ENCODE measurements at places on chromosomes 11 and 22.

GRCh38 chr22:18113680-18114394, 3.2 kb downstream of the TUBA8 start:
- DNase-seq: no peak

DNA sequence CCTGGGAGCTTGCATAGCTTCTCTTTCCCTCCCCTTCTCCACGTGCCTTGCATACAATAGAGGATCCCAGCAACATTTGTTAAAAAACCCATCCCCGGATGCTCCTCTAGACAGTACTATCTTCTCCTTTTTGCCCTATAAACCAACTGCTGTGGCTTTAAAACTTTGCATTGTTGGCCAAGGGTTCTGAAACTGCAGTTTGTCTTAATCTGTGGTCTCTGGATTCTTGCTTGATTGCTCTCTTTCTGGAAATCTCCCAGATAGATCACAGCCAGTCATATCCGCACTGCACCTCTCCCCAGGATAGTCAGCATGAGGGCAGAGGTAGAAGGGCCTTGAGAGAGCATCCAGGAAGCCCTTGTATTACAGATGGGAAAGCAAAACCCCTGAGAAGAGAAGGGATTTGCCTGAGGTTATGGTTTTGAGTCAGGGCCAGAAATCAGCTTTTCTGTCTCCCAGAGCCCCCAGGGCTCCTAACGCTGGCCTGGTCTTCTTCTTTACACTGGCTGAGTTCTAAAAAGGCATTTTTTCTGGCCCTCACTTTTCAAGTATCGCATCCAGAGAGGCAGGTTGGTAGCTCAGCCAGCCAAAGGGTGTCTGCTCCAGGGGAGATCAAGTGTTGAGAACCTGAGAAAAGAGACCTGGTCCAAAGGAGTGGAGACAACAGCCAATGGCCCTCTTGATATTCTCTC, 70.6 kb downstream of the ADM start:
- no peak for DNase-seq

GRCh38 chr22:30208631-30209603, 37.6 kb downstream of the LIF start:
- DNase-seq: no peak

DNA sequence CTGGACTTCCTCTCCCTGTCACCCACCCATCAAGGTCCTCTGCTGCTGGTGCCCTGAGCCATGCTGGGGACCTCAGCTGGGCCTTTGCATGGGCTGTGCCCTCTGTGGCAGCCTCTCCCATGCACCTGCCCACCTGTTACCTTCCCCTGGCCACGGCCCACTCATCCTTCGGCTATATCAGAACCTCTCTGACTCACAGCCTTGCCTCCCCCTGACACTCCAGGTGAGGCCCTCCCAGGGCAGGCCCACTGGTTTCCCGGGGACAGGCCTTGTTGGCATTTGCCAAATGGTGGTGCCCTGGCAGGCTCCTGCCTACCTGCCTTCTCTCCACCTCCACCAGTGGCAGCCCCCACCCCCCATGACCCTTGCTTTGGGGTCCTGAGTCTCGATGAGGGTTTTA, 73.7 kb upstream of the PRR5 start:
- no peak for DNase-seq

GRCh38 chr11:124752471-124753102, 532 bp upstream of the VSIG2 start:
- no peak for DNase-seq

GRCh38 chr11:6925636-6926207, 504 bp upstream of the ZNF215 start:
- DNase-seq: no peak

- no peak for DNase-seq
Observed at GRCh38 chr11:84648471-84648870, 978.7 kb downstream of the DLG2 start.

DNA sequence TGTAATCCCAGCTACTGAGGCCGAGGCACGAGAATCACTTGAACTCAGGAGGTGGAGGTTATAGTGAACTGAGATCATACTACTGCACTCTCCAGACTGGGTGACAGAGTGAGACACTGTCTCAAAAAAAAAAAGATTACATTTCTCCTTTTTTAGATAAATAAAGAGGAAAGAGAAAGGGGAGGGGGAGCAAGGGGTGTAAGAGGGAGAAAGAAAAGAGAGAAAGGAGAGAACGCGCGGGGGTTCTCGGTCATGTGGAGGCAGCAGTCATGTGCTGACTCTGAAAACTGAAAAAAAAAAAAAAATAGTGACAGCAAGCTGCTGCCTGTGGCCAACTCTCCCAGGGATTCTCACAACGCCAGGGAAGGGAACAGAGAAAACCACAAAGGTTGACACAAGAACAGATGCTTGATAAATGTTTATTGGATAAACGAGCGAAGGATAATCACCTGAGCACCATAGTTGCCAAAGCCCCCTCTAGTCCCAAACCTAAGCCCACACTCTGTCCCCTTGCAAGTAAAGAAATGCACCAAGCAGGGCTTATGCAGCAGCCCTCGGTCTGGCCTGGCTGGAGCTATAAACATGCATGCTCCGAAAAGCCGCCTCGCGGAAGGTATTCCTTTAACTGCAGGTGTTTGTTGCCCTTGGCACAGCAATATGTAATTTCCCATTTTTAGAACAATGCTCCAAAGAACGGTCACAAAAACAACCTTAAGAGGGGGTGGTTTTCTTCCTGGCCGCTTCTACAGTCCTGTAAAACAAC, 14.5 kb downstream of the SCGB1A1 start:
- no peak for DNase-seq

GRCh38 chr11:128057786-128058395, 529.5 kb downstream of the ETS1 start:
- no peak for DNase-seq

- no peak for DNase-seq
Observed at GRCh38 chr22:48053973-48054372, 1291.5 kb downstream of the TBC1D22A start.

DNA sequence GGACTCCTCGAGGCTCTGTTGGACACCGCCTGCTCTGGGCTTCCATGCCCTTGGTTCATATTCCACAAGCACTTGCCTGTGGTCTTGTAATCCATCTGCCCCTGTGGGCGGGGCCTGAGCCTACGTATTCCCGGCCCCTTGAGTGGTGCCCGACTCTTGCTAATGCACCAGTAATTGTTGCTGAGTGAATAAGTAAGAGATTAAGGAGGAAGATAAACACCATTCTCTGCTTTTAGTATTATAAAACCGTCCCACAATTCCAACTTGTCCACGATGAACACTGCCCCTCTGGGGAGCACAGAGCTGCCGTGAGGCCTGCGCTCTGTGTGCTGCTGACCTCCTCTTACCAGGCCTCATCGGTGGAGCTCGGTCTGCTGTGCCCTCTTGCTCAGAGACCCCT, 50.3 kb downstream of the MICAL2 start:
- no peak for DNase-seq

GRCh38 chr11:79438631-79439409, 2.0 kb downstream of the TENM4 start:
- DNase-seq: no peak

DNA sequence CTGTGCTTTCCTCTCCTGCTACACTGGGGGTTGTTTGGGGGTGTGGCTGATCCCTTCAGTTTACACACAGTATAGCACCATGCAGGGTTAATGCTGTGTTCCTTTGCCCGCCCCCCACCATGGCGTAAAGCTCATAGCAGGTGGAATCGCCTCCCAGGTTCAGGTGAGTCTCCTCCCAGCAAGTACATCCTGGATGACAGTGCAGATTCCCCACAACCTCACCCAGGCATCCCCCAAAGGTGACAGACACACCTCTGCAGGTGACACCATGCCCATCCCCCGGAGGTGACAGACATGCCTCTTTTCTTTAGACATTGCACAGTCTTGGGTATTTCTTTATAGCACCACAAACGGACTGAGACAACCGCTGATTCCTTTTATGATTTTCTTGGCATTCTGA, 343.7 kb downstream of the BRD1 start:
- DNase-seq: no peak

- DNase-seq: no peak
Observed at GRCh38 chr11:35142481-35143075, 3.6 kb downstream of the CD44 start.

GRCh38 chr11:20192641-20193040, 32.4 kb upstream of the DBX1 start:
- no peak for DNase-seq

GRCh38 chr11:71235719-71236118, 16.7 kb downstream of the SHANK2 start:
- DNase-seq: no peak

DNA sequence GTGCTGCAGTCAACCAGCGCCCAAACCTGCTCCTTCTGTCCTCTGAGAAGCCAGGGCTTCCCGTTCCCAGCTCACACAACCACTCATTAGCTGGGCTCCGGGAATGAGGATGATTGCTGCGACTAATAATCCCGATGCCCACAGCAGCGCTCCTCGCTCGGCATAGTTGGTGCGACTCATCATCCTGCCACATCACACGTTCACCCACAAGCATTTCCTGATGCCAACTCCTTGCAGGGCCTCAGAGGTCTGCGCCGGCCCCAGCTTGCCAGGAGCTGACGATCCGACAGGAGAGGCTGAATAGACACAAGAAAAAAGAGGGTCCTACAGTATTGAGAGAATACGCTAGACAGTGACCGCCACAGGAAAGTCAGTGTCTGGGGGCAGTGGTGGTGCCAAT, 10.6 kb upstream of the CSNK1E start:
- no peak for DNase-seq

- DNase-seq: no peak
Observed at GRCh38 chr11:105103336-105103735, 36.2 kb downstream of the CARD18 start.

GRCh38 chr11:18493310-18493709, 33.4 kb downstream of the TSG101 start:
- DNase-seq: no peak

GRCh38 chr11:3001496-3001895, 9.4 kb upstream of the NAP1L4 start:
- DNase-seq: no peak

- DNase-seq: no peak
Observed at GRCh38 chr22:29433856-29434255, 4.5 kb upstream of the RFPL1 start.

- no peak for DNase-seq
Observed at GRCh38 chr11:120555433-120555773, 43.9 kb downstream of the GRIK4 start.

DNA sequence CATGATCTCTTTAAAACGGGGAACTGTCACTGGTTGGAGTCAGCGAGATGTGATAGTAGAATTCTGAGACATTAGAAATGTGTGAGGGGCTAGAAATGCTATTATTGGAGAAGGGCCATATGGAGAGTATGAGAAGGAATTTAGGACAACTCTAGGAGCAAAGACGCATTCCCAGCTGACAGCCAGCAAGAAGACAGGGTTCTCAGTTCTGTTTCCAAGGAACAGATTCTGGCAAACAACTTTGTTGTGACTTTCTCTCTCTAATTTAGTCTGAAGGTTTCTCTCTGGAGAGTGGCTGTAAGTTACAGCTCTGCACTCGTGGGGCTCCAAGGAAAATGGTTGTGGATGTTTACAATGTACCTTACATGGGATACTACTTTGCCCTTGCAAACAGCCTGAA, 876.3 kb downstream of the FAM181B start:
- DNase-seq: no peak

DNA sequence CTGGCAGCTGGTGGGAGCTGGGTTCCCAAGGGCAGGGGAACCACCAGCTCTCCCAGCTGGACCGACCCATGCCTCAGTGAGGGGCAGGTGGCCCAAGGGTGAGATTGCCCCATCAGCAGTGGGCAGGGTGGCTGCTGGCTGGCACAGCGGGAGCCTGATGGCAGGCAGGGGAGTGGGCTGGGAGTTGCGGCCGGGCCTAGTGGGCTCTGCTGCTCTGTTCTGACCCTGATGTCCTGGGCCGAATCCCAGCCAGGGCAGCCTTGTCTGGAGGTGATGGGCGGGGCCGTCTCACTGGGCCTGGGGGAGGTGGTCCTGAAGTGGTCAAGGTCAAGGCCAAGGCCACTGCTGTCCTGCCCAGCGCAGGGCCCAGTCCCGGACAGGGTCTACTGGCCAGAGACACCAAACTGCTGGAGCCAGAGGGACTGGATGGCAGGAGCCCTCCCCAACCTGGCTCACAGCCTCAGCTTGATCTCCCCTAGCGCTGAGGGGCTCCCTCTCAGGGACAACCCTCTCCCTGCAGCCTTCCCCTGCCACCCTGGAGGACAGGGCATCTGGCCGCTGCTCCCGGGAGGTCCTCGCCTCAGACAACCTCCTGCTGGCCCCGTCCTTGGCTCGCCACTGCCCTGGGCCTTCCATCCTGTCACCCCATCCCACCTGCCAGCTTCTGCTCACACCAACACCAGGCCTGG, 26.5 kb upstream of the PPARA start:
- no peak for DNase-seq

- DNase-seq: no peak
Observed at GRCh38 chr11:35615921-35616900, 2.0 kb upstream of the FJX1 start.
